Lower lobe of right lung (tissue), 2 donors: ENCODE measurements at places on chromosomes 4 and X. TPM values are rescaled to one million over a fixed set of nuclear protein-coding genes. Genes with fewer than 3 reads are reported as not detected.

DNA sequence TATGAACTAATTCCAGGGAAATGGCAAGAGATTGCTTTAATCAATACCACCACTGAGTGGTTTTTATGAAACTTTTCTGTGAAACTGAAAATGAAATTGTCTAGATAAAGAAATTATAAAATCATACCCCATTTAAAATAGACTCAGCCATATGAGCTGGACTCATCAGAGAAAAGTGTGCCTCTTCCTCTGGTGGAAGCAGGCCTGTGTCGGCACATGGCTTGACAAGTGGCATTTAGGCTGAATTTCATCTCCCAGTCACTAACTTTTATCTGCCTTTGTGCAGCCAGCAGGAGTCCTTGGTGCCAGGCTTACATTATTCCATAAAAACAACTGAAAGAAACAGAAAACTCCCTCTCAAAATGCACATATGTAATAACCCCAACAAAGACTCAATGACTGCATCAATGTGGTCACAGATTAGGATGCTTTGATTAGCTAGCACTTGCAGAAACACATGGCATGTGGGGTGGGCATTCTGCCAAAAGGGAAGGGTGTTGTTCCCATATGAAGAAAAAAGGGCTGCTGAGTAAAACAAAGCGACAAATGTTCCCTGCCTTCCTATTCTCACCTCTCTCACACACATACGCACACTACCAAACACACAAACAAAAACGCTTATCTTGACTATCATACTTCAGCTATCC is 232.3 kb downstream of the PABPC4L start:
- H3K36me3 ChIP-seq = no peaks in the 10 kb centered on the region
- no peaks in the 10 kb centered on the region for H3K4me1 ChIP-seq
- no peak overlapping the region for H3K4me3 ChIP-seq
- no peaks in the 10 kb centered on the region for H3K27me3 ChIP-seq
- DNase-seq = no peak
- H3K27ac ChIP-seq = no peak overlapping the region

DNA sequence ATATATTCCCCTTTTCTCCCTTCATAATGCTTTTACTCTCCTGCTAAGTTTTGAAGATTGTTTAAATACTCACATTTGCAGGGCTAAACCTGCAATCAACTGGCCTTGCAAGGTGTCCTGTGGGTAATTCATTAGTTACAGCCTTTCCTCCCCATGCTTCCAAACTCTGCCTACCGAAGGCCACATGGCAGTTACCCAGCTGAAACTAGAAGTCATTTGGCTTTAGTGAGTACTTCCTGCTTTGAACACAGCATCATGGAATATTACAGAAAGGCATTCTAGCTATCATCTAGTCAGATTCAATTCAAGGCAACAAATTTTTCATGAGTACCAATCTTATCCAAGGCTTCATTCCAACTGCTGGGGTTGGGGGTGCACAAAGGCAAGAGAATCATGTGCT is 55.6 kb downstream of the SRPX start:
- H3K27me3 ChIP-seq = no peaks in the 10 kb centered on the region
- DNase-seq = no peak
- no peaks in the 10 kb centered on the region for H3K4me1 ChIP-seq
- H3K36me3 ChIP-seq = no peaks in the 10 kb centered on the region
- no peak overlapping the region for H3K27ac ChIP-seq

DNA sequence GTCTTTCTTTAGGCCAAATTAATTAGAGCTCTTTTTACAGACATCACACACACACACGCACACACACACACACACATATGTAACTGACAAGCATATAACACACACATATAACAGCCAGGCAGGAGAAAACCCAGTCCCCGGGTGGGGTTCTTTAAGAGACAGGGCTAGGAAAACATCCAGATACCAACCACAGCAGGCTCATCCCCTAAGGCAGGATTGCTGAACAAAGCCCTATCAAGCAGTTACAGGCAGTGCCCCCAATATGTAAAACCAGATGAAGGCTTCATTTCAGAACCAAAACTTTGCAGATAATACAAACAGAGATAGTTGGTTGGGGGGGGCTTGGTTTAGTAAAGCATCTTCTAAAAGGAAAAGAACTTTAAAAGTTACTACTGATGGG is 18.0 kb upstream of the FAM47E start:
- no peaks in the 10 kb centered on the region for H3K36me3 ChIP-seq
- H3K4me1 ChIP-seq = peaks cover 8% of the 10 kb centered on the region
- H3K27me3 ChIP-seq = no peaks in the 10 kb centered on the region
- H3K27ac ChIP-seq = no peak overlapping the region

DNA sequence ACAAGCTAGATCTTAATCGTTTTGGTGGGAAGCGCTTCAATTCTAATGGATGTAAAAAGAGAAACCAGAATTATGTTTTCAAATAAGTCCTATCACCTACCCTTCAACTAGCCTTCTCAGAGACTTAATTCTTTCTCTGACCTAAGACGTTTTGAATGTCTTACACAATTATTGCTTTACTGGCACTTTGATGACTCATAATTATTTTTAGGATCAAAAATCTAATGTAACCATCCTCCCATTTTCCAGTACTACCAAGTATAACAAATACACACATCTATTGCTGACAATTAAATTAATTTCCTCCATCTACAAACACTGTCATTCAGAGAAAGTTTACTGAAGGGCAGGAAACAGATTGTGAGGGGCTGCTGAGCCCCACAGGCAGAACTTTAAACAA is 108.6 kb downstream of the PPP3CA start:
- no peak overlapping the region for H3K4me3 ChIP-seq
- H3K27me3 ChIP-seq = no peaks in the 10 kb centered on the region
- H3K27ac ChIP-seq = no peak overlapping the region
- no peaks in the 10 kb centered on the region for H3K36me3 ChIP-seq
- DNase-seq = no peak

- H3K27ac ChIP-seq = no peak overlapping the region
- no peaks in the 10 kb centered on the region for H3K27me3 ChIP-seq
Observed at GRCh38 chrX:136582624-136583023, 50.6 kb downstream of the VGLL1 start.

DNA sequence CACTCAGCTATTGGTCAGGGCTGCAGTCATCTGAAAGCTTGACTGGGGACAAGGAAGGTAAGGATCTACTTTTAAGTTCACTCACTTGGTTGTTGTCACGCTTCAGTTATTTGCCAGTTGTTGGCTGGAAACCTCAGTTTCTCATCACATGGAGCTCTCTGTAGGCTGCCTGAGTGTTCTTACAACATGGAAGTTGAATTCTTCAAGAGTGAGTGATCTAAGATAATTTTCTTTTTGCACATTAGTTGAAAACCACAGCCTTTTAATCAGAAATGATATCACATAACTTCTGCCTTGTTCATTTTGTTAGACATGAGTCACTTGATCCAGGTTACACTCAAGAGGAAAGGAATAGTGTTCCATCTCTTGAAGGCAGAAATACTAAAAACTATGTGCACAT is 552.7 kb downstream of the RAPGEF2 start:
- H3K4me3 ChIP-seq = no peak overlapping the region
- H3K36me3 ChIP-seq = no peaks in the 10 kb centered on the region
- H3K27me3 ChIP-seq = no peaks in the 10 kb centered on the region
- DNase-seq = no peak
- H3K4me1 ChIP-seq = no peaks in the 10 kb centered on the region

- no peak overlapping the region for H3K4me3 ChIP-seq
- DNase-seq = peak; percentile 51
- peaks cover 7% of the 10 kb centered on the region for H3K4me1 ChIP-seq
- no peaks in the 10 kb centered on the region for H3K36me3 ChIP-seq
Observed at GRCh38 chr4:26235500-26235899, 85.3 kb upstream of the RBPJ start.

DNA sequence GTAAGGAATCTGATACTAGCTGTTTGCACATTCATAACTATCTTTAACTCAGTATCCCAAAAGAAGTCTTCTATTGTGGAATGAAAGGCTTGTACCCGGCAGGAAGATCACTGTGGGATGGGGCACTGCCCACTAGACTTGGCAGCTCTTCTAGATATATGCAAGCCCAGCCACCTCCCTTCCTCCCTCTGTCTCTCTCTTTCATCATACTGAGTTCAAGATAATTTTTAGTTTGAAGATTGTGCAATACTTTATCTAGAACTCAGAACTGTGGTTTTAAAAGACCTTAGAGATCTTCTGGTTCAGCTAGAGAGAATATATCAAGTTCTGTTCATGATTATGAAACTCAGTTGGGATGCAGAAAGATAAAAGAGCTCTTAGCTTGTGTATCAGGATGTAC is 22.5 kb upstream of the GPR34 start:
- H3K4me3 ChIP-seq = no peak overlapping the region
- H3K27ac ChIP-seq = no peak overlapping the region
- H3K4me1 ChIP-seq = no peaks in the 10 kb centered on the region
- DNase-seq = no peak

- peaks cover 6% of the 10 kb centered on the region for H3K4me1 ChIP-seq
- DNase-seq = no peak
- peaks cover 48% of the 10 kb centered on the region for H3K27me3 ChIP-seq
- no peaks in the 10 kb centered on the region for H3K36me3 ChIP-seq
Observed at GRCh38 chr4:2047031-2047660, 12.0 kb upstream of the NAT8L start.

DNA sequence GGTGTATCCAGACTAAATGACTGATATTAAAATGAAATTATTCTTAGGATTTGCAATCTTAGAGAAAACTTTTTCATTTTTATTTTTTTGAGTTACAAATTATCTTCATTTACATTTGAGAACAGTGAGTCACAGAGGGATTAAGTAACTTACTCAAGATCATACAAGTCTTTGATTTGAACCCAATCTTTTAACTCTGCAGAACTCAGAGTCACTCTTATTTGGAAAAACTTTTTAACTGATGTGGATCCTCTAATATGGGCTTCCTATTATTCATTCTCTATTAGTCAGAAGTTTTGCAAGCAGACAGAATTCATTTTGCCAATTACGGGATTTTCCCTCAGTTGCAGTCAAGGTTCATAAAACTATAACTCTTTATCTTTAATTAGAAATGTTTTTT is 20.1 kb downstream of the HPRT1 start:
- no peak overlapping the region for H3K27ac ChIP-seq
- DNase-seq = no peak
- no peaks in the 10 kb centered on the region for H3K27me3 ChIP-seq

DNA sequence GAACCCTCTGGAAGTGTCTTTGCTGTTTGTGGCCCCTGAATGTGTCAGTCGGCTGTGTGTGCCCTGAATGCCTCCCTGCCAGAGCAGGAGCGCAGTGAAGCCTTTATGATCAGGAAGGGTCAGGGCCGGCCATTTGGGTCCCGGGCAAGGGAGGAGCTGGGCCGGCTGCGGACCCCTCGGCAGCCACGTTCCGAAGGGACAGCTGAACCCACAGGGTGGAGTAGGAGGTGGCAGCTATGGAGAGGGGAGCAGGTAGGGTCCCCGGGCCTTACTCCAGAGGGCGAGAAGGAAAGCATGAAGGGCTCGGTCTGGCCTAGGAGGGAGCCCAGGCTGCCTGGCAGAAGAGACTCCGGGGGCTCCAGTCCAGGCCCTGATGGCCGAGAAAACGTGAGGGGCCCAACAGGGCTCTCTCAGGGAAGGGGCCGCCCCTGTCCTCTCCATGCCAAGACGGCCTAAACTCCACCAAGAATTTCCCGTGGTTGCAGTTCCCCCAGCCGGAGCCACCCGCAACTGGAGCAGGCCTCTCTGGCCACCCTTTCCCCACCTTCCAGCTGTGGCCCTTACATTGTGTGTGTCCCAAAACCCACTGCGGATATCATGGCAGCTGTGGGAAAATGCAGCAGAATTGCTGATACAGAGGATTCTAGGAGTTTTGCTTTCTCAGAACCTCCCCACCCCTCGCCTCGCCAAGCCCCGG is 182.2 kb upstream of the STK26 start:
- no peaks in the 10 kb centered on the region for H3K4me1 ChIP-seq
- no peak overlapping the region for H3K27ac ChIP-seq
- H3K27me3 ChIP-seq = no peaks in the 10 kb centered on the region
- H3K4me3 ChIP-seq = no peak overlapping the region
- H3K36me3 ChIP-seq = no peaks in the 10 kb centered on the region

GRCh38 chr4:8349664-8350236 is 80.2 kb downstream of the HTRA3 start:
- no peak for DNase-seq
- no peaks in the 10 kb centered on the region for H3K36me3 ChIP-seq
- peaks cover 42% of the 10 kb centered on the region for H3K4me1 ChIP-seq
- no peak overlapping the region for H3K4me3 ChIP-seq
- H3K27ac ChIP-seq = no peak overlapping the region
- no peaks in the 10 kb centered on the region for H3K27me3 ChIP-seq

- H3K36me3 ChIP-seq = no peaks in the 10 kb centered on the region
- H3K27ac ChIP-seq = no peak overlapping the region
- no peaks in the 10 kb centered on the region for H3K4me1 ChIP-seq
Observed at GRCh38 chr4:127449449-127449848, 183.3 kb upstream of the INTU start.

DNA sequence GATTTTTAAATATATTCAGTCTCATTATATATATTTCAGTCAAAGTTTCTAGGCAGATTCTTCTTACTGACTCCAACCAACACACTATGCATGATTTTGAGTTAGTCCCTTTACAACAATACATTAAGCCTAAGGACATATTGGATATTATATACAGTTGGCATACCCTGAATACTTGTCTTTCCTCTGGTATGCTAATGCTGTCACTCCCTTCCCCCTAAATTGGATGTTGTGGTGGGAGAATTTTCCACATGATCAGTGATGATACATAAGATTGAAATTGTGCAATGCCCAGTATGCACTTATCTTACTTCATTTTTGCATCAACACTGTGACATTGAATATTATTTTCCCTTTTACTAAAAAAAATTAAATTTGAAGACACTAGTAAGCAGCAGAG is 935.2 kb downstream of the PCDH7 start:
- no peaks in the 10 kb centered on the region for H3K4me1 ChIP-seq
- no peaks in the 10 kb centered on the region for H3K36me3 ChIP-seq
- no peak overlapping the region for H3K27ac ChIP-seq
- no peak overlapping the region for H3K4me3 ChIP-seq

DNA sequence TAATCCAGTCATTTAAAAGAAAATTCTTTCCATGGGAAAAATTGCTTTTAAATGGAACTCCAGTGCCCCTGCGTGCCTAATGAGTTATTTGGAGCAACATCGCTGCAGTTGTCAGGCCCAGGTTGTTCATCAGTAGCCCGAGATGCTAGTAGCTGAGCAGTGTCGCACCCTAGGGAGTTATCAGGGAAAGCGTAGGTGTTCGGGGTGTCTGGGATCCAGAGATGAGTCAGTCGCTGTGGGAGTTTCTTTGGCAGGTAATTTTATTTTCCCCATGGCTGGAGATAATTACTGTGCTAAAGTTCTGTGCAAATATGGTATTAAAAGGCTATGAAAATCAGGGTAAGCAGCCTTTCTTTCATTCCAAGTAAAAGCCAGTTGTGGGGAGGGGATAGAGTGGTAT is 49.4 kb downstream of the ANXA3 start:
- H3K27me3 ChIP-seq = no peaks in the 10 kb centered on the region
- no peak for DNase-seq
- H3K4me1 ChIP-seq = no peaks in the 10 kb centered on the region
- H3K4me3 ChIP-seq = no peak overlapping the region

- H3K4me3 ChIP-seq = no peak overlapping the region
- no peak for DNase-seq
- H3K4me1 ChIP-seq = no peaks in the 10 kb centered on the region
- no peaks in the 10 kb centered on the region for H3K36me3 ChIP-seq
- H3K27ac ChIP-seq = no peak overlapping the region
Observed at GRCh38 chr4:75172551-75172950, 239.6 kb downstream of the PARM1 start.

The TLR7 gene
- total RNA-seq = 7.8 TPM

The MAGEB1 gene
- total RNA-seq = not detected

The FNIP2 gene
- 90.7 TPM for total RNA-seq

The PNMA6F gene
- not detected for total RNA-seq

The GABRA4 gene
- not detected for total RNA-seq

The OCRL gene
- 20.1 TPM for total RNA-seq

The GAR1 gene
- 10.0 TPM for total RNA-seq

The LRRC66 gene
- 0.21 TPM for total RNA-seq
